Smooth muscle cell of the pulmonary artery (primary cell): ENCODE measurements at places on chromosomes 11 and 22. TPM values are rescaled to one million over a fixed set of nuclear protein-coding genes. Genes with fewer than 3 reads are reported as not detected.

ART1 gene
- total RNA-seq: not detected in 2 replicates

LMNTD2 gene
- total RNA-seq: 0.39 and 0.73 TPM in 2 replicates

RGL4 gene
- total RNA-seq: not detected in 2 replicates

KCNE3 gene
- 2.6 and 3.5 TPM in 2 replicates for total RNA-seq

KCNQ1OT1 gene
- 3.9 and 4.8 TPM in 2 replicates for total RNA-seq

TUT1 gene
- total RNA-seq: 8.7 and 9.2 TPM in 2 replicates

OR52I2 gene
- not detected in 2 replicates for total RNA-seq
